ENCODE measurements at places on chromosomes 5 and 9.

DNA sequence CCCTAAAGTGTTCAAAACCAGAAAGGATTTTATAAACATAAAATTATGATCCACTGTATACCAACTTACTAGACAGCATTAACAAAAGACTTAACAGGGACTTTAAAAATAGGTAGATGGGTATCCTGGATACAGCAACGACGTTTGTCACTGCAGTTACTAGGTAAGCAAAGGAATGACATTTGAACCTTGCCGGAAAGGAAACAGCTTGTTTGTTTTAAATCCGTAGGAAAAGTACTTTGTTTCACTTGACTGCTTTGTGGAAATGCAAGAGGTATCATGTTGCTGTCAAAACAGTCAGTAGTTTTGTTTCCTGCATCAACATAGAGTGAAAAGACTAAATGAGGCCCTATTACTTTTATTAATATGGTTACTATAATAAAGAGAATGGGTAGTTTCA is 122.9 kb downstream of the CDC42SE2 start:
- DNase-seq, result no peak

DNA sequence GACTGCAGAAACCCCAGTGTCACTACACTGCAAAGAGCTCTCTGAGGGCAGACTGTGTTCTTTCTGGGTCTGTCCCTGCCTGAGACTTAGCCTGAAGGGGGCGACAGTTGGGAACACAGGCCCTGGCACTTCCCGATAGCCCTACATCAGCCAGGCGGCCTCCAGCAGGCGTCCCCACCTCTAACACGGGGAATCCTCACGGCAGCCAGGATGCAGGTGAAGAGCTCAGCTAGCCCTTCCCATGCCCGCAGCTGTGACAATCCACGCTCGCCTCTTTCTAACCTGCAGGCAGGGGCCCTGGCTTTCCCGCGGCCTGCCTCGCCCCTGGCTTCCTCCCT is 5.9 kb downstream of the MED22 start:
- no peak for DNase-seq

DNA sequence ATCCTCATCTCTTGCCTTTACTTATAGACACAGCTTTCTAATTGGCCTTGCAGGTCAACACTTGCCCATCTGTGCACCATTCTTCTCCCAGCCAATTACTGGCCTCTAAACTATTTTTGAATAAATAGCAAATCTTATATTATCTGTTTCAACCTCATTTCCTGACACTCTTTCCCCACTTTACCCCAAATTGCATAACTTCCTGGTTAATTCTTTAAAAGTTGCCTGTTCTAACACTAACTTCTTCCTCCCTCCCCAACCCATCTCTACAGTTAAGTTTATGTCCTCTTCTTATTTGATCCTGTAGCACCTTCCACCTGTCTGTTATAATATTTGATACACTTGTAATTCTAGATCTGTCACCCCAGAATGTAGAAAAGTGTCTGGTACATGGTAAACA is 372.1 kb downstream of the PDE4D start:
- DNase-seq, result no peak

- no peak for DNase-seq
Measured at GRCh38 chr9:93655621-93656425, 79.4 kb downstream of the PHF2 start.

DNA sequence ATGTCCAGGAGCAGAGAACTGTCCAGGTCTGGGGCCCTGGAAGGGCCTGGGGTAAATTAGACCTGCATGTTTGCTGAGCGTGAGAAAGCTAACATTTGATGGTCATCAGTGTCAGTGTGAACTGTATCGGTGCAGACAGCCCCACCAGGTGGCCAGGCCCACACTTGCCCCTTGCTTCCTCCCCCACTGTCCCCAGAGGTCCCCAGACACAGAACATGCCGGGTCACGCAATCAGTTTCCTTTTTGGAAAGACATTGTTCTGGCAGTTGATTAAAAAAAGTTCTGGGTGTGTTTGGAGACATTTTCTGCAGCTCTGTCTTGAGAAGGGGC is 1.5 kb downstream of the NKD2 start:
- DNase-seq, result no peak

- DNase-seq, result no peak
Measured at GRCh38 chr9:91155746-91156376, 205.9 kb downstream of the AUH start.

DNA sequence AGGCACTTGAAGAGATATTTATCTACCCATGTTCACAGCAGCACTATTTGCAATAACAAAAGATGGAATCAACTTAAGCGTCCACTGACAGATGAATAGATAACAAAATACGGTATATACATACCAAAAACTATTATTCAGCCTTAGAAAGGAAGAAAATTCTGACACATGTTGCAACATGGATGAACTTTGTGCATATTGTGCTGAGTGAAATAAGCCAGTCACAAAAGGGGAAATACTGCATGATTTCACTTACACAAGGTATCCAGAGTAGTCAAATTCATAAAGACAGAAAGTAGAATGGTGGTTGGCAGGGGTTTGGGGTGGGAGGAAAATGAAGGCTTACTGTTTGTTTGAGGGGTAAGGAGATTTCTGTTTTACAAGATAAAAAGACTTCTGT is 66.0 kb downstream of the FBN2 start:
- DNase-seq, result no peak

DNA sequence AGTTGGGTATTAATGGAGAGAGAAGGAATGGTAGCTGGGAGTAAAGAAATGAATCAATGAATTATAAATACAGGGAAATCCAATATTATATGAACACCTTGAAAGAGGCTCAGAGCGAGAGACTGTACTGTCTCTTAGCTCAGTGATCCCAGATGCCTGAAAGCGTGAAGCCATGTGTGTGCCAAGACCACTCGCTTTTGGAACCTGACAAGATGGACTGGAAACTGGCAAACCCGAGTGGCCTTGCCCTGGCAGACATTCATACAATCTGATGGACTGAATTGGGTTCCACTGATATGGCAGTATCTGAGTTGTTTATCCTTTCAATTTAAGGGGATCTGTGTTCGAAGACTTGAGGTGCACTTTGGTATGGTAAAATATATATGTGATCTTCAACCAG is 170.3 kb downstream of the ERCC6L2 start:
- DNase-seq, result no peak

DNA sequence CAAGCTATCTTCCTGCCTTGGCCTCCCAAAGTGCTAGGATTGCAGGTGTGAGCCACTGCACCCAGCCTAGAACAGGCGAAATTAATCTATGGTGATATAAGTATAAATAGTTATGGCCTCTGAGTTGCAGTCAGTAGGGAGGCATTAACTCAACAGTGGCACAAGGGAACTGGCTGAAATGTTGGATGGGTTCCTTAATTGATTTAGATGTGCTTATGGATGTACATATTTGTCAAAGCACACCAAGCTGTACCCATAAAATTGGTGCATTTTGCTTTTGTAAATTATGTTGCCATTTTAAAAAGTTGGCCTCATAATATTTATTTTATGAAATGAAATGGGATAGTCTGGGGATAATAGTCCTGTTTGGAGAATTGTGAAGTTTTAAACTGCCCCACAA is 36.8 kb upstream of the GLIPR2 start:
- DNase-seq, result no peak

DNA sequence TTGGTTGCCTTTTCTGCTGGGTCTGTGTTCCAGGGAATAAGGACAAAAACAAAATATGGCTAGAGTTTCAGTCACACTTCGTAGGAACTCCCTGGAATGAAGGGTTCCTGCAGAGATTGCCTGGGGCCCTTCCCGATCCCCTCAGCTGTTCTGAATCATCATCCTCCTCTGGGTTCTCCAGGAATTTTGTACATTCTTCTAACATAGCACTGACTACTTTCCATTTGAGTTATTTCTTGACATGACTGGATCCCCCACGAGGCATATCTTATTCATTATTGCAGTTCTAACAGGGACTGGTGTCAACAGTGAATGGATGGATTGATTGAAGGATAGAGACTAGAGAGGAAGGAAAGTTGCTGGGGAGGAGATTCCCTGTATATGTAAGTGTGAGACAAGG is 49.2 kb upstream of the TNC start:
- DNase-seq, result no peak

DNA sequence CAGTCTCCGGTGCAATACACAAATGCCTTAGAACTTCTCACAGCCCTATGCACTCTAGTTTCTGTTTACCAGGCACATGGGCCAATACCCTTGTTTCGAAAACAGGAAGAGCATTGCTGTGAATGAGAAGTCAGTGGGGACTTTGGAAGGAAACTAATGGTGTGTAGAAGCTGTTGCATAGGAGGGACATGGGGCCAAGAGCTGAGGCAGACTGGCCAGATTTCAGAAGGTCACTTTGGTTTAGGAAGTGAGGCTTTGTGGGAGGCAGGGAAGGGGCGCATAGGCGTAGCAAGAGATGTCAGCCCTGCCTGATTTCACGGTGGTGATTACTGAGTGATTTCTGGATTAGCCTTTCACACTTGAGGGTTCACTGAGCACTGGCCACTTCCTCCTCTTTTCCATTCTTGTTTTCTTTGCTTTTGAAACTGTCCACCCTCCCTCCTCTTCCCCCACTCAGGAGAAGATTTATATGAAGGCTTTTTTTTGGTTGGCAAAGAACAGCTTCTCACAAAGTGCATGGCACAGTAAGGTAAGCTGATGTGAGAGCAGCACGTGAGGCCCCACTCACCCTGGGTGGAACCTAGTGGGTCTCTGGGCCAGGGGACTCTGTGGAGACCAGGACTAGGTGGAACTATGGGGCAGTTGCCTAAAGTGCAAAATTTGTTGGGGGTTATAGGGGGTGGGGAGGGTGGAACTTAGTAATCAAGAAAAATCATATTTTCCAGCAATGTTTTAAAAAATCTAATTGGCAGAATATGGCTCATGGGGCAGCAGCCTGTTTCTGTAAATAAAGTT is 6.1 kb upstream of the TMEM252 start:
- peak; percentile 55 for DNase-seq

GRCh38 chr5:54700986-54701578 is 183.5 kb downstream of the SNX18 start:
- no peak for DNase-seq

- DNase-seq, result no peak
Measured at GRCh38 chr5:126589536-126590297, 5.3 kb downstream of the ALDH7A1 start.

- DNase-seq, result peak; percentile 48
Measured at GRCh38 chr5:59724482-59725391, 168.8 kb downstream of the PDE4D start.

GRCh38 chr5:78060421-78060820 is 234.1 kb downstream of the AP3B1 start:
- DNase-seq, result no peak

GRCh38 chr5:74017112-74017511 is 391.1 kb downstream of the ARHGEF28 start:
- DNase-seq, result no peak

- peak; percentile 47 for DNase-seq
Measured at GRCh38 chr9:35910613-35911359, 1.5 kb downstream of the SPAAR start.

- no peak for DNase-seq
Measured at GRCh38 chr5:77046416-77047073, 16.3 kb downstream of the AGGF1 start.

DNA sequence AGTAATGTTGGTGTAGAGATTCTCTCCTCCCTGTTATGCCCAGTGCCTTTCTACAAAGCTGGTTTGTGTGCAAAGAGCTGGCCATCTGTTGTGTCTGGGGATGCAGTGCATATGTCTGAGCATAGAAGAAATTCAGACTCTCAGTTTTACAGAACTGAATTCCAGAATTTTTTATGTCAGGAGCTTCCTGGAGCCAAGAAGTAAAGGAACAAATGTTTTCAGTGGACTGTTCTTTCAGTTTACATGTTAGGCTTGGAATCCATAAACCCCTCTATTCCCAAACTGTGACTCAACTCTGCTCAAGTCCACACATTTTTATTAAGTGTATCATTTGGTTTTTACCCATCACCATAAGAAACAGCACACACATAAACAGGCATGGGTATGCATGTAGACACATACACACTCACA is 366.0 kb downstream of the BRINP1 start:
- no peak for DNase-seq
